ENCODE measurements at places on chromosomes 7 and 10. TPM values are rescaled to one million over a fixed set of nuclear protein-coding genes. Genes with fewer than 3 reads are reported as not detected.

GRCh38 chr7:127578711-127579275, 6.6 kb downstream of the GCC1 start:
- no peak for DNase-seq

DNA sequence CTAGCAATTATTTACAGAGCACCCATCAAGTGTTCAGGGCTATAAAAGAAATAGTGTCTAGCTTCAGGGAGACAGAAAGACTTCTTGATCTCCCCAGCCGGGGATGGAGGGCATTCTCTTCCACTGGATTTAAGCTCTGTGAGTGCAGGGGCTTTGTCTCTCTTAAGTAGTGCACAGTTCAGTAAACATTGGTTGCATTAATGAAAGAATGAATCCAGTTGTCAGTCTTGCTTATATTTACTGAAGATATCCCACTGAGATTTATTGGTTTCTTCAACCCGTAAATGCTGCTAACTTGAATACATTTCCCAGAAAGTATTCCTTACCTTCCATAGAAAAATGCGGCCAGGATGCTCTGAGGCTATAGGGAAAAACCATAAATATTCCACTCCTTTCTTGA, 41.9 kb downstream of the AUTS2 start:
- DNase-seq, result no peak

- peak; percentile 63 for DNase-seq
Measured at GRCh38 chr10:34319197-34319846, 495.8 kb downstream of the PARD3 start.

DNA sequence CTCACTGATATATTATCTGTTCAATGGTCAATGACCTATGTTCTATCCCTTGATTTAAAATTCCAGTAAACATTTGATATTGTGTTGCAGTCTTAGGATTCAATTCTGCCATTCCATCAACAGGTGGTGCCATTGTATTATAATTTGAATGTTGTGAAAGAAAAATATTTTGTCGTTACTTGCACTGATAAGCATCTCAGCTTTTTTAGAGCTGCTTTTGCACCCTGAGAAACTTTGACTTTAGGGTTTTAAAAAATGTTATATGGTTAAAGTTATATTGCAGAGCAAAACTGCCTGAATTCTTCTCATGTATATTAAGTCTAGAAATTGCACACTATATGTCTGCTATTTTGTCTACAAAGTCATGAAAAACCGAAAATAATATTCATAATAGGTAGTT, 18.8 kb upstream of the MINDY3 start:
- no peak for DNase-seq

DNA sequence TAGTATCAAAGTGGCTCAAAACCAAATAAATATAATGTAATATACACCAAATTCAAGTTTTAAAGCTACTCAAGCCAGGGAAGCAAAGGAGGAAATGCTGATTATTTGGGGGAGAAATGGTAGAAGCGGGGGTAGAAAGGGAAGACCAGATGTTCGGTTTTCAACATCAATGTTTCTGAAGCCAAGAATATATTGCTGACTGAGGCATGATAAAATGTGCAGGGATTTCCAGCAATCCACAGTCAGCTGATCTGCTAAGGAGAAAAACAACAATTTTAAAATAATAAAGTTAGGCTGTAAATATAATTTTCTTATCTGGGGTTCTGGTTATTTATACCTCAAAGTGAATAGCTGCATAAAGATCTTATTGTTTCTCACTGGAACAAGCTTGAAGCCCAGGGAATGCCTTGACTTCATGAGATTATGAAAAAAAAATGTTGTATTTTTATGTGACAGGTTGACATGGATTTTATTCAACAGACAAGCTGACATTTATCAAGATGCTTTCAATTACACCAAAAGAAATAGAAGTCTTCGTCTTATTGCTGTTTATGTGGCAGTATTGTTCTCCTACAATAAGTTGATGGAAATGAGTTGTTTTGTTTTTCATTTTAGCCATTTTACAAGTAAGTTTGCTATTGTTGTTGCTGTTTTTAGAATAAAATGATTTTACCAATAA, 28.6 kb upstream of the BMPER start:
- DNase-seq, result no peak

- no peak for DNase-seq
Measured at GRCh38 chr7:149245244-149245643, 5.8 kb downstream of the ZNF212 start.

DNA sequence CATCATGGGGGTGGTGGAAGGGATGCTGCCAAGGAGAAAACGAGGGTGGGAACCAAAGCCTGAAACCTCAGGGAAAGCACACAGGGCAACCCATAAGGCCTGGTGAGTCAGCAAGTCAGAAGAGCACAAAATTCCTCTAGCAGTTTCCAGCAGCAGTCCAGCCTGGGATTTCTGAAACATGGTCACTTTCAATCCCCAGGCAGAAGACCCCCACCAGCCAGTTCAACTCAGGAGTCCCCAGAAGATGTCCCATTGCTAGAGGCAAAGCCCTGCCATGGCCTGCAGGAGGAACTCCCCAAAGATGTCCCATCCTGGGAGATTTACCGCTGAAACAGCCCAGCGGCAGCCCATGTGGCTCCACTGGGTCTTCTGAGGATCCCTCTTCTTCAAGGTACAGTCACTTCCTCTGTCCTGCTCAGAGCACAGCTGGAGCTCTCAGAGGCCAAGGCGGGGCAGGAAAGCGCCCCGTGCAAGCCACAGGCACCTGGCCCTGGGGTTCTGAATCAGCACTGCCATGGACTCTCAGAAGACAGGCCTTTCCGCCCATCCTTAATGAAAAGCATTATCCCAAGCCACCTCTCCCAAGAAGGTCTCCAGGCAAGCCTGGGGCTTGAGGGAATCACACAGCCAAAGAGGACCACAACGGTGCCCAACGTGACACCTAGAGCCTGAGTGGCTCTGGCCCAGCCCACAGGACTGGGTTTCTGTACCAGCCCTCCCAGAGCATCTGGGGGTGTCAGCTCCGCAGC, 196.9 kb downstream of the GRID1 start:
- DNase-seq, result no peak

GRCh38 chr10:129056734-129057689, 410.0 kb upstream of the MGMT start:
- no peak for DNase-seq

The NPFFR1 gene
- not detected for polyA plus RNA-seq

The ARHGAP21 gene
- polyA plus RNA-seq, result 12.7 TPM

The HECTD2 gene
- polyA plus RNA-seq, result 4.5 TPM

Data from kidney (tissue), 22 donors.